Brain (organoid and tissue), 16 donors: ENCODE measurements at places on chromosomes 7 and 10. TPM values are rescaled to one million over a fixed set of nuclear protein-coding genes. Genes with fewer than 3 reads are reported as not detected.

DNA sequence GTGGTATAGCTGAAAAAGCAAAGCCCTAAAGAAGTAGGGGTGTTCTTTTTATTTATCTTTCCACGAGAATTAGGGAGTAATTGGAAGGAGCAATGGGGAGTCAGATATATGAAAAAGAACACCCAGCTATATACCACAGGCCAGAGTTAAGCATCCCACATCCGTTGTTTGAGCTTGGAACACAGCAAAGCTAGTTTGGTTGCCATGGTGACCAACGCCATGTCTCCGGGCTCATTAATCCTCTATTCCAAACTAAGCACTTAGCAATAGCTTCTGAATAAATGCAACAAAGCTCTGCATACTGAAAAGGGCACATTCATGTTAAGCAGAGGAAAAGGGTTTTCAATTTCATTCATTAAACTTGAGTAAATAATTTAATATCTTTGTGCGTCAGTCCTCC lies 23.5 kb downstream of the ASB4 start:
- peak; percentile 96 for DNase-seq

DNA sequence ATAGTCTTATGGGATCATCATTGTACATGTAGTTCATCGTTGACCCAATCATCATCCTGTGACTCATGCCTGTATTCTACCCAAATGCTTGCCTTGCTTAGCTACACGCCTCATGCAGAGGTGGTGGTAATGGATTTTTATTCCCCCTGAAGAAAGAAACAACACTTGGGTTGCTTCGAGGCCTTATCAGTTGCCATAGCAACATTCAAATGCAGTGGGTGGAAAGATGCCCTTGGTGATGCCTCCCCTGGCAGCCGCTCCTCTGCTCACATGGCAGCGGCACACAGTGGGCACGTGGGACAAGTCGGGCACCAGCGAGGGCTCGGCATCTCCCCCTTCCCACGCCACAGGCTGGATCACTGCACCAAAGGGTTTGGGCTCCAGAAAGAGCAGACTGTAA lies 54.0 kb upstream of the NMT2 start:
- DNase-seq: peak; percentile 89

GRCh38 chr10:72753760-72754231 lies 61.9 kb downstream of the MCU start:
- DNase-seq: no peak

DNA sequence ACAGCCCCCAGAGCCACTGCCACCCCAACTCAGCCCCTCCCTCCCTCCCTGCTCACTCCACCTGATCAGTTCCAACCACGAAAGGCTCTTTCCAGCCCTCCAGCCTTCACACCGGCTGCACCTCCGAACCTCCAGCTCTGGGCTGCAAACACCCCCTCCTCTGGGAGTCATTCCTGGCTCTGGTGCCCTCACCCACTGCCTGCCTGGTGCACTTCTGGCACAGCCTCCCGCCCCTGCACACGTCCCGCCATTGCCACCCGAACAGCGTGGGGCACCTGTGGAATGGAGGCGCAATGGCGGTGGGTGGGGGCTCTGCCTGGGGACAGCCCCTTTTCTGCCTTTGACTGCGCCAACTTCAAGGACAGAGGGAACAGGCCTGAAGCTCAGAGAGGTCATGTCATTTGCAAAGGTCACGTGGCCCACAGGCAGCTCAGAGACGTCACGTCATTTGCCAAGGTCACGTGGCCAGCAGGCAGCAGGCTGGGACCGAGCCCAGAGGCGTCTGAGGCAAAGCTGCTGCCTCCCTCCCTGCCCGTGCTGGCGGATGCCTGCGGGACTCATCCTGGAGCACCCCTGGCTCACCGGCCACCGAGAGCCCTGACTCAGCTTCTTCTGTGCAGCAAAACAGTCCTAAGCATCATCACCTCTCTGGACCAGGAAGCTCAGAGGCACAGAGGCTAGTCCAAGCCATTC lies 76.0 kb upstream of the DNAAF5 start:
- no peak for DNase-seq

BCL7B gene
- 66.4 TPM for polyA plus RNA-seq
